ENCODE measurements at places on chromosomes 12 and 14. TPM values are rescaled to one million over a fixed set of nuclear protein-coding genes. Genes with fewer than 3 reads are reported as not detected.

DNA sequence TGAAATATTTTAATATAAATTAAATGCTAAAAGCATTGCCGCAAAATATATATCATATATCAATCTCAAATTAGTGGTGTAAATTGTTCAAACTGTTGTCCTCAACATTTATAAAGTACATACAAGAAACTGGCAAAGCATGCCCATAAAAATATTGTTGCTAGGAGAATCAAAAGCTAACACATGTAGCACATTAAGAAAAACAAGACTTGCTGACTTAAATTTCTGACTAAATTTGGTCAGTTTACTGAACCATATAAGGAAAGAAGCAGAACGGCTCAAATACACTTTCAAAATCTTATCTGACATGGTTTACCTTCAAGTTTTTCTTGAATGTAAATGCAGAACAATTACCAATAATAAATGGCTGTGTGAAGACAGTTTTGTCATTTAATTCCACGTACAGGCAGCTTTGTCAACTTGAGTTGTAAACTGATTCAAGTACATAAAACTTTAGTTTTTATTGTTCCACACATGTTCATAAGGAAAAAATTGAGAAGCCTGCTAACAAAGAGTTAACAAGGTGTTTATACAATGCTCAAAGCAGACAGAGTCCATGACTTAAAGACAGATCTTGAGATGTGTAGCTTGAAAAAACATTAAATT is 50.4 kb downstream of the PPP1R12A start:
- DNase-seq: no peak

LALBA gene
- not detected for total RNA-seq

DNA sequence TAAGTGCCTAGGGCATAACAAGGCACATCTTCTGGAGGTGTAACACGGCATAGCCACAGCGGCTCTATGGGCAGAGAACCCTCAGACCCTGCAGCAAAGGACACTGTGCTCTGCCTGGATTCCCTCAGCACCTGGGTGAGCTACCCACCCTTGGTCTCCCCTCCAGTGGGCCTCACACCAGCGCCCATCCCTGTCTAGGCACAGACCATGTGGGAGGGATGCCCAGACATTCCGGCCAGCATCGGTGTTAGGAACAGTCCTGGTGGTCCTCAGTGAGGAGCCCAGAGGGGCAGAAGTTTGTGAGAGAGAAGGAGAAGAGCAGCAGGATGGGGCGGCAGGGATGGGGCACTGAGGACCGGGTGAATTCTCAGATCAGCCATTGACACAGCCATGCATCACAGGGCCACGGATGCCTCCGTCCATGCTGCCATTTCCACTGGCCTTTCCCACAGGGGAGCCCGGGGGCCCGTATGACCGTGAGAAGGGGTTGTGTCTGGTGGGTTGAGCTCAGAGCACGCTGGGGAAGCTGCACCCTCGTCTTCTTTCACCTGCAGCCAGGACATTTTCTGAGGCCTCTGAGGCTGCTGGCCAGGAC is 282.7 kb upstream of the SFSWAP start:
- peak; percentile 4 for DNase-seq

- DNase-seq: no peak
These were observed 42.4 kb upstream of the CCDC196 start for GRCh38 chr14:66443785-66444184.

SALL2 gene
- total RNA-seq: 6.5 TPM

DNA sequence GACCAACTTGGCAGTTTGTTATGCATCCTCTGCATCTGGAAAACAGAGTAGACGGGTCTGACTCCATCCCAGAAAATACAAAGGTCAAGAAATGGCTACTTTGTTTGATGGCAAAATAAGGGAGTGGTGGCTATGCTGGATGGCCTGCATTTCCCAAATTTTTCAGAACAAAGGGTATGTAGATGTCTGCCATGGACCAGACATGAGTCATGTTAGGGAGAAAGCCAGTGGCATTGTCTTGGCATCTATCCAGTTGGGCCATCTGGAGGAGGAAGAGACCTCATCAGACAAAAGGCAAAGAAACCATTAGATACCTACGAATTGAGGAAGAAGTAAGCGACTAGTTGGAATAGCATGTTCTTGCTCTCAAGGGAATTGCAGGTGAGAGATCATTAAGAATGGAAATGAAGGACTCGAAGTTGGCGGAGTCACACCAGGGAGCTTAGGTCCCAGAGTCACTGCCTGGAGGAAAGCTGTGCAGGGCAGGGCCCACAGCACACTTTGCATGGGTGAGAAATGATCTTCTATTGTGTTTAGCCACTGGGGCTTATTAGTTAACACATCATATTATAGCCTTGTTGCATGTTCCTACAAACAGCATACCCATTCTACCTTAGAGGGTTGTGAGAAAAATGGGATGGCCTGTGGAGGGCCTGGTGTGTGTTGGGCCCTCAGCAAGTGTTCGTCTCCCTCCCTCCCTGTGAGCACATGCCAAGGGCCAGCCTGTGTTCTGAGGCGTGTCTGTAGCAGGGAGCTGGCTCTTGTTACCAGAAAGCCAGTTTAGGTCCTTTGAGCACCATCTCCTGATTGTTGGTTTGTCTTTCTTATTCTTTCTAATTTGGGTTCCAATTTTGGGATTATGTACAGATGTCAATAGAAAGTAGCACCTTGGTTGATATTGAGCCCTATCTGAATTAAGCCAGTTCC is 119.4 kb downstream of the KTN1 start:
- no peak for DNase-seq

EPYC gene
- not detected for total RNA-seq
